ENCODE measurements at places on chromosomes 11 and 22. TPM values are rescaled to one million over a fixed set of nuclear protein-coding genes. Genes with fewer than 3 reads are reported as not detected.

- DNase-seq = no peak
Measured at GRCh38 chr11:106989078-106989455, 29.2 kb downstream of the GUCY1A2 start.

- DNase-seq = no peak
Measured at GRCh38 chr22:31538815-31539214, 42.5 kb downstream of the SFI1 start.

DNA sequence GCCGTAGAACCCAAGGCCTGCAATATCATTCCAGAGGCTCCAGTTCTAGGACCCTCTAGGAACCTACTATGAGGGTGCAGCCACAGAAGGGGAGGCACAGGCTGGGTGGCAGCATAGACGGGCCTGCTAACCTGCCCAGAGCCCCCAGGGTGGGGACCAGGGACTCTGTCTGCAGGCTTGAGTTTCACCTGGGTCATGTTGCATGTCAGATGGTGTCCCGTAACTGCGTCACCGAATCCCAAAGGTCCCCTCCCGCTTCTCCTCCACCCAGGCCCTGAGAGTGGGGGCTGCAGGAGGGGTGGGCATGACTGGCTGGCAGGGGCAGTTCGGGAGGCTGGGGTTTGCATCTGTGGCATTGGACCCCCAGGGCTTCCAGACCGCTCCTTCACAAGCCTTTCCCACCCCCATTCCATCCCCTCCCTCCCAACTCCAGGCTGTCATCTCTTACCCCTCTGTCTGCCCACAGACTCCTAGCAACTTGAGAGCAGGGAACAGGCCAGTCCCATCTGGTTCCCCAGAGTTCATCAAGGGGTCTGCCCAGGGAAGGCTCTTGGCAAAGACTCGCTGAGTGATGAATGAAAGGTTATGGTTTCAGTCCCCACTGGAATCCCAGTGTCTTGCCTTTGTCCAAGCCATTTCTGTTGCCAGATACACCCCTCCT, 16.3 kb downstream of the MYO7A start:
- no peak for DNase-seq

DNA sequence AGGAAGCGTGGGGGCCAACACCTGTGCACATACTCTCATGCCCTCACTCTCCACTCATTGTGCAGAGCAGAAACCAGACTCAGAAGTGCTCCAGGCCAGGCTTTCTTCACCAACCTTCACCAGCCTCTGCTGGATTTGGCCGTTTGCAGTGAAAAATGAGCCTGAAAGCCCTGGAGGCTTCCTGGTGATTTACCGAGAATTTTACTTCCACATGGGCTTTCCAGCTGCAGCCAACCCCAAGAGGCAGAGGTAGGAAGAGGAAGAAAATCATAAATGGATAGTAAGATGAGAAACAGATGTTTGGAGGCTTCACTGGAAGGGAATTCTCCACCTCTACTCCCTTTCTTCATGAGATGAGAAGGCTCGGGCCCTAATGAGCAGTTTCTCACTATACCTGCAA, 155.4 kb downstream of the ETS1 start:
- no peak for DNase-seq

- no peak for DNase-seq
Measured at GRCh38 chr22:28442264-28442710, 237.4 kb downstream of the TTC28 start.

DNA sequence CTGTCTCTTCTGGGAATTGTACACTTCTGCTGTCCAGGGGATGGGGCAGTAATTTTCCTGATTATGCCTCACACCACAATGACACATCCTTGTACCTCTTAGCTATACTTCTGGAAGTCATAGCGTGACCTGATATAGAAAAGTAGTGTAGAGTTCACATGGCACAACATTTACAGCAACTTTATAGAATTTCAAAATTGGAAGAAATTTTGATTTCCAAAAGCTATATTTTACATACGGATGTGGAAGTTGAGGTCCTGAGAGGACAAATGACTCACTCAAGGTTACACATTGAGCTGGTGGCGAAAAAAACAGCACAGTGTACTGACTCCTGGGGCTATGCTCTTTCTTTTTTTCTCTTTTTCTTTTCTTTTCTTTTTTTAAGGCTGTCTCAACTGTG, 6.3 kb upstream of the CYP2R1 start:
- no peak for DNase-seq

DNA sequence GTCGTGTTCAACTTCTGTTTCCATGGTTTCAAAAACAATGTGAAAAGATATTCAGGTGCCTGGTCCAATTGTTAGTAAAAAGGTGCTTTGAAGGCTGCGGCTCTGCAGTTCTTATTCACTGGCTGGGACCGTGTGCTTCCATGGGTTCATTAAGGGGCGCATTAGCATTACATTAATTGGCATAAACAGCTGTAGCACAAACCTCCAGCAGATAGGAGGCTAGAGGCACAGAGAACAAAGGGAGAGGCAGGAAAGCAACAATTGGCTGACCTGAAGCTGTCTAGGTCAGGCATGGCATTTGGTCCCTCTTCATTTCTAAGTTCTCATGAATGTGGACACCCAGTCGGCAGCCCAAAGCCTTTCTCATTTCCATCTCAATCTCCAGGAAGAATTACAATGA, 16.6 kb downstream of the PAK1 start:
- DNase-seq = no peak

DNA sequence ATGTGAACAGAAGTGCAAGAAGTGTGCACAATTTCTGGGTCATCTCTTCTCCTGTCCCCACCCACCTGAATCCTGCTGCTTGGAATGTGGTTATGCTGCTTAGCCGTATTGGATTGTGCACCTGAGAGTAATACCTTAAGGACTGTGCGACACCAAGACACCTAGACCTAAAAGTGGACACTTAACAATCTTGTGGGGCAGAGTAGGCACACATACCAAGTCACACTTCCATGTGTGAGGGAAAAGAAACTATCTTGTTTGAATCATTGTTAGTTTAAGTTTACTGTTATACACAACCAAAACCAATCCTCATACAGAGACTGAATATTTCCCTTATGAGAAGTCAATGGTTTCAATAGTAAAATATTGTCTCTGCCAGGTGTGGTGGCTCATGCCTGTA, 93.7 kb downstream of the CCDC83 start:
- DNase-seq = no peak

- DNase-seq = no peak
Measured at GRCh38 chr11:29336727-29337575, 679.9 kb downstream of the KCNA4 start.

GRCh38 chr22:23908587-23909205, 14.5 kb downstream of the MIF start:
- DNase-seq = no peak

- DNase-seq = no peak
Measured at GRCh38 chr22:36561291-36561811, 32.4 kb upstream of the EIF3D start.

GRCh38 chr11:86120807-86121206, 51.9 kb upstream of the PICALM start:
- DNase-seq = no peak

DNA sequence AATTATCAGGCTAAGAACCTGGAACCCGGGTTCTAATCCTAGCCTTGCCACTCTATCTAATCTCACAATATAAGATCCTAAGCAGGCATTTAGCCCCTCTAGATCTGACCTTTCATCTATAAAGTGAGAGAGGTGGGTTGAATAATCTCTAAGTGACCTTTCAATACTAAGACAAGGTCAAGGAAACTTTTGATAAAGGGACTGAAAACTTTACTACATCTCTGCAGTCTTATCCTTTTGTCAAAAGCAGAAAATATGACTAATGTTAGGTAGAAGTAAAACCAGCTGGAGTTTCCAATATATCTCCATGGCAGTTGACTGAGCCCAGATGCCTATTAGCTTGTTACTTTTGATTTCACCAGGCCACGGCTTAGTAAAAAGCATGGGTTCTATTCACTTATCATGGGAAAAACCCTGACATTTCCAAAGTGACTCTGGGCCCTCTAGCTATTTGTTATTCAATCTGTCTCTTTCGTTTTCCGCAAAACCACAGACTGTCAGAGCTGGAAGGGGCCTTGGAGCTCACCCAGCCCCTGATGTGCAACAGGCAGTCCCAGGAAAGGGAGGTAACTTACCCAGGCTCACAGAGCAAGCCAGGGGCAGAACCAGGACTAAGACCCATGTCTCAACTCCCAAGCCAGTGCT, 75.8 kb downstream of the RAB30 start:
- DNase-seq = no peak

The ZNF280B gene
- total RNA-seq = 0.12 TPM

The RHOD gene
- 21.4 TPM for total RNA-seq

The RTN3 gene
- total RNA-seq = 181 TPM

The MUC5B gene
- total RNA-seq = not detected

The DCHS1 gene
- total RNA-seq = 26.3 TPM

The RPS6KB2 gene
- 29.5 TPM for total RNA-seq

The PRODH gene
- 1.7 TPM for total RNA-seq

Data from omental fat pad (tissue), 4 donors.